Activated CD4-positive, alpha-beta T cell treated with anti-CD3 and anti-CD28 coated beads, Interleukin-2, amount 10 ng/mL, durations not matched to agents 24 days and 14 days (primary cell): ENCODE measurements at places on chromosomes 6 and 20. TPM values are rescaled to one million over a fixed set of nuclear protein-coding genes. Genes with fewer than 3 reads are reported as not detected.

- no peak for DNase-seq
Observed at GRCh38 chr6:51854347-51854746, 233.1 kb downstream of the PKHD1 start.

DNA sequence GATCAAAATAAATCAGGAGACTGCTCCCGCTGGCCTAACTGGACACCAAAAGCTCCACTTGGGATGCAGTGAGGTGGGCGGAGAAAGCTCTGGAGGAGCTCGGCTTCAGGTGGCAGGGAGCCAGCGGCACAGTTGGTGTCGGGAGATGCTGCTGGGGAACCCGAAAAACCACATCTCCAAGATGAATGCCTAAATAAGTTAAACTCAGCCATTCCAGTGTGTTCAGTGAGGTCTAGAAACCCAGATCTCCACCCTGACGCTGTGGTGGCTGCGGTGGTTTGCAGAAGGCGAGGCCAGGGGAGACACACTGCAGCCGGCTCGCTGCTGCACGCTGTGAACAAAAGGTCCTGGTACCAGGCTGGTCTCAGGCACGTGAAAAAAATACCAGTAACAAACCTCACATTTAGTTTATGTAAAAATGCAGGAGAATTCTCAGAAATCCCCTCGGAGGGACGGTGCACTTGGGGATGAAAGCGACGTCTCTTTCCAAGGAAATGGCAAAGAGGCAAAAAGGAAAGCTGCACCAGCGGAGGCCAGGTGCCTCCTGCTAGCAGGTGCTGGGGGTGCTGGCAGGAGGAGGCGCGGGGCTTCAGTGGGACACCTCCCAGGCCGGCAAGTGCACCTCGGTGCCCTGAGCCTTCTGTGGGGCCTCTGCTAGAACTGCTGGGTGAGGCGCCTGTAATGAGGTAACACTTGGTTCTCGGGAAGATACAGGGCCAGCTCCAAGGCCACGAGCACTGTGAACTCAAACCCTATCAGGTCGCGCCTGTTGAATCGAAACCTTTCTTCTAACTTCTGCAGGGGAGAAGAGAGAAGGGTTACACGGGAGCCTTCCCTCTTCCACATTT, 3.6 kb downstream of the RPS21 start:
- no peak for DNase-seq

DNA sequence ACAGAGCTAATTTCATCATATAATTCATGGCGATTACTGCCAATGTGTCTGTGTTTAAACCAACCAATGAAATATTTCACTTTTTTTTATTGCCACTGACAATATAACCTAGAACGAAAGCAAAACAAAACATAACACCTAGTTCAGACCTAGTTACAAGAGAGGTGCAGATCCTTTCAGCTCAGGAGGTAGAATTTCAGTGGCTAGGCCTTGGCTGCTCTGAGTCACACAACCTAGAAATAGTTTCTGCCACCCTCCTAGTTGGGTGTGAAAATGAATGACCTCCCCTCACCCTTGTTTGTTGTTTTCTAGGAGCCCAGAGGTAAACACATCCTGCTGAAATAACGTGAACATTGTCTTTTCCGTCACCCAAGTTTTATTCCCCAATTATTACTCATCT, 356.3 kb downstream of the HTR1B start:
- DNase-seq, result no peak

TP53TG5 gene
- total RNA-seq, result 0.12 TPM in 1 of 2 replicates, not detected in the other

MAN1A1 gene
- 43.0 and 43.7 TPM in 2 replicates for total RNA-seq

GRCh38 chr6:152240436-152240835, 396.7 kb downstream of the SYNE1 start:
- DNase-seq, result no peak

SNAP91 gene
- not detected in 2 replicates for total RNA-seq

ENPP4 gene
- 5.3 and 6.0 TPM in 2 replicates for total RNA-seq

DPPA5 gene
- total RNA-seq, result not detected in 2 replicates

MROH8 gene
- 0.63 and 1.3 TPM in 2 replicates for total RNA-seq

- no peak for DNase-seq
Observed at GRCh38 chr6:87373377-87373776, 28.8 kb downstream of the C6orf163 start.

GRCh38 chr6:4078691-4079471, at the start of gene FAM217A:
TSS of gene FAM217A (minus strand) at chr6:4079137. CDS start at chr6:4077414, 1,723 bp downstream.
- DNase-seq, result no peak

GRCh38 chr6:91486200-91486599, 899.3 kb upstream of the MAP3K7 start:
- DNase-seq, result no peak
